ENCODE measurements at places on chromosomes 2 and 18.

- DNase-seq = no peak
Measured at GRCh38 chr2:182101263-182101662, 115.6 kb downstream of the PPP1R1C start.

DNA sequence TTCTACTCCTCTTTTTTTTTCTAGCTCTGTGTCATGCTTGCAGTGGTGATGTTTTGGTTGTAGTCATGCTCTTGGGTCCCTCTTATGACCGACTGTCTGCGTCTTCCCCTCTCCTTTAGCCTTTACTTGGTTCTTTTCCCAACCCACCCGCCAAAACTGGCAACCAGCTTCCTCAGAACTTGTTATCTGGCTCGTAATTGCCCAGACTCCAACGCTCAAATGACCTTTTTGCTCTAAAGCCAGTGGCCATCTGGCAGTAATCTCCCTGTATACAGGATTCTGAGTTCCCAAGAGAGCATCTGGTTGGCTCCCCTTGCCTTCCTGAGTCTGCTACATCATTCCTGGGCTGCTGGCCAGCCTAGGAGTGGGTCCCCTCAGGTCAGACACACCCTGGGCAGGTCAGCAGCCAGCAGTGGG, 147.2 kb downstream of the MGAT5 start:
- DNase-seq = no peak

- no peak for DNase-seq
Measured at GRCh38 chr2:58497168-58497567, 256.0 kb upstream of the FANCL start.

GRCh38 chr2:180905461-180905860, 74.9 kb upstream of the UBE2E3 start:
- no peak for DNase-seq

- peak; percentile 78 for DNase-seq
Measured at GRCh38 chr18:48581206-48581605, 42.4 kb downstream of the CTIF start.

- DNase-seq = no peak
Measured at GRCh38 chr2:197108758-197109157, 182.3 kb upstream of the PGAP1 start.

DNA sequence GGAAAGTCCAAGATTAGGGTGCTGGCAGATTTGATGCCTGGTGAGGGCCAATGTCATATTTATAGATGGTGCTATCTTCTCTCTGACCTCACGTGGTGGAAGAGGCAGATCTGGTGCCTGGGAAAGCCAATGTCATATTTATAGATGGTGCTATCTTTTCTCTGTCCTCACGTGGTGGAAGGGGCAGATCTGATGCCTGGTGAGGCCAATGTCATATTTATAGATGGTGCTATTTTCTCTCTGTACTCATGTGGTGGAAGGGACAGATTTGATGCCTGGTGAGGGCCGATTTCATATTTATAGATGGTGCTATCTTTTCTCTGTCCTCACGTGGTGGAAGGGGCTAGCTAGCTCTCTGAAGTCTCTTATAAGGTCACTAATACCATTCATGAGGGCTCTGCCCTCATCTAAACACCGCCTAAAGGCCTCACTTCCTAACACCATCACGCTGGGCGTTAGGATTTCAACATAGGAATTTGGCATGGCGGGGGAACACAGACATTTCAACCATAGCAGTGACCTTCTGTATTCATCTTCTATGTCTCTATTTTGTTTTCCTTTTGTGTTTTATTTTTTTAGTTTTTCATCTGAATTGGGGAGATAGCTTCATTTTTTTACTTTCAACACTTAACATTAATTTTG, 278.4 kb downstream of the SPAG16 start:
- DNase-seq = no peak

DNA sequence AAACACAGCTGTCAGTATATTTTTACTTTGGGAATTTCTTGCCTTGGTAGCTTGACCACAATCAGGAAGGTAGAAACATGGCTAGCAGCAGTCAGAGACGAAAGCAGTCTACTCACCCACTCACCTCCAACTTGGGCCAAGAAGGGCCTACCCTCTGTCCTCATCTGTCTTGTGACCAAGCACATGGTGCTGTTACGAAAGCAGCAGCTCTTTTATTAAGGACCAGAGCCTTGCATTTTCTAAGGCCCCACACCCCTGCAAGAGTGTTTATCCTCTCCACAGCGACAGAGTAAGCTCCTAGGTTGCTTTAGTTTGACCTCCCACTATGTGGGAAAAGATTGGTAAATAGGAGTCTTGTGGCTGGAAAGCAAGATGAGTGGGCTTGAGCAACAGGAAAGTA, 31.3 kb upstream of the MSTN start:
- no peak for DNase-seq

GRCh38 chr2:127407091-127407490, 11.1 kb upstream of the PROC start:
- no peak for DNase-seq

DNA sequence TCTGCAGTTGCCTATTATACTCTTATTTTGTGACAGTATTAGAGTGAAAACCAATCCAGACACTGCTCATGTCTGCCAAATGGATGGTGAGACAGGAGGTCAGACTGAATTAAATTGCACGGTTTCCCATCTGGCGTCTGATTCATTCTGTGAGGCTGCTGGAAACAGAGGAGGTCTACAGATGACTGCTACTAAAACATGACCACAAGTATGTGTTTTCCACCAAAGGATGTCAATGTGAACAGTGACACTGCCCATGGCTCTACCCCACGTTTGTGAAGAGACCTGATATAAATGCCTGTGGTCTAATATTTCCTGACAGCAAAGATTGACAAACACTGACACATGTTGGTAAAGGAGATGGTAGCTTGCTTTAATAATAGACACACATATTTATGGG, 104.3 kb upstream of the ST6GAL2 start:
- DNase-seq = no peak

GRCh38 chr2:26979741-26980140, 9.3 kb downstream of the MAPRE3 start:
- no peak for DNase-seq

DNA sequence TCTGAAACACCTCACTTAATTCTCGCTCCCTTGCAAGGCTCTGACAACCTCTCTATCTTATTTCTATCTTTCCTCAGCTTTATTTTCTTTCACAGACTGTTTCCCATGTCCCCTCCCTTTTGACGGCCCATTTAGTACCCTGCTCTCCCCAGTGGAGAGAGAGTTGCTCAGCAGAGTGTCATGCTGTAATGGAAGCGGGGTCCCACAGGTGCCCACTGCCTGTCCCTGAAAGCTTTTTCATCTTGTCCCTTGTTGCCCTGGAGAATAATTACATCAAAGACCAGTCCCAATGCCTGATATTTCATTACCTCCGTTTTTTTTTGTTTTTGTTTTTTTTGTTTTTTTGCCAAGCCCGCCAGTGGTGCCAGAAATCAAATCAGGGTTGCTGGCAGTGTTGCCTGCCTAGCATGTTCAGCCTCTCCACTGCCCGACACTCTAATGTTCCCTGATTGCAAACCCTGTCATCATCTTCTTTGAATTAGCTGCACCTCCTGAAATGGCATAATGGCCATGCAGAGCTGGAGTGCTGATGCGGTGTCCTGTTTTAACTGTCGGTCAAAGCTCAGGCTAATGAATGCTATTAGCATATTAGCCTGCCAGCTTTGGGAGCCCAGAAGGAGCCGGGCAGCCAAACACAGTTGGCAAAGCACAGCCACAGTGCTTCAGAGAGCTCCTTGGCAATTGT, 71.2 kb upstream of the CAVIN2 start:
- peak; percentile 56 for DNase-seq

- DNase-seq = no peak
Measured at GRCh38 chr2:45912109-45912508, 260.6 kb downstream of the PRKCE start.

- no peak for DNase-seq
Measured at GRCh38 chr2:176566496-176566895, 297.3 kb downstream of the MTX2 start.

DNA sequence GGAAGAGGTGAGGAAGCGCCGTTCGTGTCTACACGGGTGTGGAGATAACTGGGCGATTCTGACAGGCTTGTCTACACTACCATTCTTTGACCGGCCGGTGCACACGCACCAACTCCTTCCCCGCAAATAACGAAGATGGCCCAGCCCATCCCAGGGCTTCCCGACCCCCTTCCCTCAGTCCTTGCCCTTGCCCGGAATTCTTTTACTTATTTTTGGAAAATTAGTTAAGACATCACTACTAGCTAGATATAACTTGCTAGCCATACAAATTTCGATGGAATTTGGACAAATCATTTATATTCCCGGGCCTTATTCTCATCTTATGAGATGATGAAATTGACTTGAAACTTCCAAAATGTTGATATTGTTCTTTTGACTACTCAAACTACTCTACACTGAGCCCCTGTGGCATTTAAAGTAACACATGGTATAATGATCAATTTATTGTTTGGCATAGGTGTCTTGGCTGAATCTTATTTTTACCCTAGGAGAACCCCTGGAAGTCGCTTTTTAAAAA, 1.3 kb downstream of the ERICH2 start:
- DNase-seq = peak; percentile 3

DNA sequence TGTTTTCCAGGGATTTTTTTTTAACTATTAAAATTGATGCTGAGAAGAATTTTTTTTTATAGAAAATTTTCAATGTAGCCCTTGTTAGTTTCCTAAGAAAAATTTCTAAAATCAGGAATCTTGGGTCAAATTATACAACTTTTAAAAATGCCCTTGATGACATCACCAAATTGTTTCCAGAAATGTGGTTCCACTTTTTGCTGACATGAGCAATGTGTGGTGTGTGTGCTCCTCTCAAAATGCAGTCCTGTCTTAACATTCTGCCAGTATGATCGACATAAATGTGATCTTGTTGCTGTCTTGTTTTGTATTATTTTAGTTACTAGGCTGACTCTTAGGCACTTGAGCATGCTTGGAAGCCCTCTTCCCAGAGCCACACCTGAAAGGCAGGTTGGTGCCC, 89.7 kb upstream of the ST6GAL2 start:
- DNase-seq = no peak

DNA sequence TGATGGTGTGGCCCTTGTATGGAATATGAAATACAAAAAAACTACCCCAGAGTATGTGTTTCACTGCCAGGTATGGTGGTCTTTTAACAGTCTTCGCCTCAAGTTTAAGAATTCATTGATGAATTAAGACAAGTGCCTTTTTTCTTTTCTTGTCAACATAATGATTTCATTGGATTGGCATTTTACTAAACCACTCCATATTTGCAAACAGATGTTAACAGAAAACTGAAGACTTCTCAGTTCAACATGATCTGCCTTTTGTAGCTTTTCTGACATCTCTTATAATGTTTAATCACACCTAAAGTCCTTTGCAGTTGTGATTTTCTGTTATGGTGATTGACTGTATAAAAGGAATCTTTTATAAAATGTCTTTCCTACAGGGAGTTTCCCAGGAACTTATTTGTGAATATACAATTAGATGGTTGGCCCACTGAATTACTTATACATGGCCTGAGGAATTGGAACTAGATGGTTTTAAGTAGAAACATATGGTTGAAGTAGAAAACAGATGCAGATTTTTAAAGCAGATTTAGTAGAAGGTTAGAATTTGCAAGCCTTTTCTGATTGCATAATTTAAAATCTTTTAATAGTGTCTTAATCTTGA, 39.7 kb downstream of the DYNC1I2 start:
- DNase-seq = no peak

DNA sequence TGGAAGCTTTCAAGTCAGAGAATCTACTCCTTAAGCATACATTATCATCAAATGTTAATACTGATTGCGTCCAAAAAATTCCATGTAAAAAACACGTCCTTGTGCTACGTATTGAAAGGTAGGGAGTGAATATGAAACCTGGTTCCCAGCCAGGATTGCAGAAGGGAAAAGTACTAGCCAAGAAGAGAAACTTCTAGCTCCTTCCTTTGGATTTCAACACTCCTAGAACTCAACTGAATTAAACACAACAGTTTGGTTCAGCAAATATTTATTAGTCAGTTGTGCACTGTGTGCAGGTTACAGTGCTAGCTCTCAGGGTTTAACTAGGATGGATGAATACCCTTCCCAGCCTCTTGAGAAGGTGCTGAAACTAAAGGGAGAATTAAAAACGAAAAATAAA, 33.9 kb upstream of the FHL2 start:
- DNase-seq = no peak

GRCh38 chr2:212900715-212901114, 250.7 kb downstream of the IKZF2 start:
- no peak for DNase-seq

GRCh38 chr2:174112073-174112472, 136.3 kb downstream of the OLA1 start:
- no peak for DNase-seq

GRCh38 chr2:196939371-196939770, 12.9 kb upstream of the PGAP1 start:
- no peak for DNase-seq

GRCh38 chr2:8268172-8268783, 413.6 kb upstream of the ID2 start:
- no peak for DNase-seq

- no peak for DNase-seq
Measured at GRCh38 chr18:9117980-9118841, 15.7 kb downstream of the NDUFV2 start.

GRCh38 chr2:203566161-203566560, 31.1 kb upstream of the RAPH1 start:
- no peak for DNase-seq

DNA sequence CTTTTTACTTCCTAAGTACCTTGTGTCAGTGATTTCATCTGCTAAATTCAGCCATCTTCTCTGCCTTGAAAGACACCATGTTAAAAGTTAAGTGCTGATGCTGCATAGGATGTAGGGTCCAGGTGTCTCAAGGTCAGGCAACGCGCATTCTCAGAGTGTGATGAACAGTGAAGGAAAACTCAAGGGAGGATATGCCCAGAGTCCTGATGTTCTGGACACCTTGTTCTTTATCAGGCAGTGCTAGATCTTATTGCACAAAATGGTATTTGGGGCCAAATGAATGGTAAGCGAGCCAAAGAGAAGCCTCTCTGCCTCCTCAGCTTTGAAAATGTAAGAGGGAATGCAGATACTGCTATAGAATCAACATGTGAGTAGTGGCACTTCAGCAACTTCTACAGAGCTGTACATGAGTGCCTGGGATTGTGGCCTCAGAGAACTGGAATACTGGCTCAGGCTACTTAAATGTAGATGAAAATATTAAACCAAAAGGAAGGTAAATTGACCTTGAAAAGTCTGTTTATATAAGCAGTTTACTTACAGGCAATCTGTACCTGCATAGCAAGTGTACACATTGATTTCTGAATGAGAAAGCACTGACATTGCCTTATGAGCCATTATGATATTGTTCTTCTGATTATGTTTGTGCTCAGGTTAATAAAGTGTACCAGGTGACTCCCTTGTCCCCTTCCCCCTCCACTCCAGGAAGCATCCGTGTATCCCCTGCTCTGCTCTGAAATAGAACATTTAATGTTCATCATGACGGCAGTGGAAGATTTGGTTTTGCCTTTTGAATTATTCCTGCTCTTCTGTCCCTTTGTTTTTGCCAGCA, 86.7 kb upstream of the RANBP2 start:
- no peak for DNase-seq

DNA sequence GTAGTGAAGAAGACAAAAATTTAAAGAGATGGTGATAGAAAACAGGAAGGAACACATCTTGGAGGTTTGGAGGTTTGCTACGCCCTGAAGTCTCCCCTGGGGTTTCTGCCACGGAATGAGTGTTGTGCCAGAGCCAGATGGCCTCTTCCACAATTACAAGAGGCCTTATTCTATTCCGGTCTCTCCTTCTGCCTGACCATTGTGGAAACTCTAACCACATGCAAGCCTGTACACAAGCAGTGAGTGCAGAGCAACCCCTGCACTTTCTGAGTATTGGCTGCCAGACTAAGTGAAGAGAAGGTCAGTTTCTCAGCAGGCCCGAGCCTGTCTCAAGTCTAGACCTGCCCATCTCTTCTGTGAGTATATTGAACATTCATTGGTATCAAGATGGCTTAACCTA, 22.7 kb upstream of the MYO1B start:
- no peak for DNase-seq

GRCh38 chr2:185006481-185006880, 408.2 kb downstream of the ZNF804A start:
- DNase-seq = no peak

Measured in cerebellum (tissue), 4 donors.